ENCODE measurements at places on chromosomes 6 and 20.

DNA sequence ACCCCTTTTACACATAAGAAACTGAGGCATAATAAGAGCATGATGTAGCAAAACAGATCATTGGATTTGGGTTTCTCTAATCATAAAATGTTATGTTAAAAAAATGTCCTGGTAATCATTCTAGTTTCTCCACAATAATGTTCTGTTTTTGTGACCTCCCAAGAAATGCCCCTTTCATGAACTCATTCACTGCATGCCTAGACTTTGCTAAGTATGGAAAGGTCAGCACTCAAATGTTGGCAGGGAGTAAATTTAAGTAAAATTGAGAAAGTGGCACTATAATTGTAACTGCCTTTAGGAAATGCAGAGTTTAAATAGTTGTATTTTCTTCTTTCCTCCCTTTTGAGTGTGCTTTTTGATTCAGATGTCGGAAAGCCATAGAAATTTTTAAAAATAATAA is 48.5 kb upstream of the ID4 start:
- no peak for DNase-seq

- peak; percentile 87 for DNase-seq
Observed at GRCh38 chr6:99016355-99016754, 68.6 kb upstream of the FBXL4 start.

DNA sequence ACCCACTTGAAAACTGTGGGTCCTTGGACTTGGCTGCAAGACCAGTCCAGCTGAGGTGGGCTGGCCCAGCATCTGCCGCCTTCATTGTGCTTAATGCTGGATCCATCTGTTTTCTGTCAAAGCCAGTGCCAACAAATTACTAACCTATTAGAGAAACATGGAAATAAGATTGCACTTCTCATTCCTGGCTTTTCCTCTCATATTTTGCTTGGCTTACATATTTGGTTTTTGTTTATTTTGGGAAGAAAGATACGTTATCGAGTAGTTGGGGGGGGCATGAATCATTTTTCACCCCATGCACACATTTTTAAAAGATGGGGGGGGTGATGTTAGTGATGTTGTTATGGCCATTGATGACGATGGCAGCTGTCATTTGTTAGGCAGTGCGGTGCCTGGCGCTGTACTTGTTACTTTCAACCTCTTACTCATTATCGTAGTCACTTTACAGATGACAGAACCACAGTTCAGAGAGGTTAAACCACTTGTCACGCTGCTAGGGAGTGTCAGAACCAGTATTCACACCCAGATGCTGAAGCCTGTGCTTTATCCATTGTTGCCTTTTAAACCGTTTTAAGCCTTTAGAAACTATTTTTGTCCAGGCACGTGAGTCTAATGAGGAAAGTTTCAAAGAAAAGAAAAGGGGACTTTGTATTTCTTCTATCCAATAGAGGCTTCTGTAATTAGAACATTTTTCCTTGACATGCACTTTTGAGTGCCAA is 180.0 kb downstream of the TMEM242 start:
- no peak for DNase-seq

DNA sequence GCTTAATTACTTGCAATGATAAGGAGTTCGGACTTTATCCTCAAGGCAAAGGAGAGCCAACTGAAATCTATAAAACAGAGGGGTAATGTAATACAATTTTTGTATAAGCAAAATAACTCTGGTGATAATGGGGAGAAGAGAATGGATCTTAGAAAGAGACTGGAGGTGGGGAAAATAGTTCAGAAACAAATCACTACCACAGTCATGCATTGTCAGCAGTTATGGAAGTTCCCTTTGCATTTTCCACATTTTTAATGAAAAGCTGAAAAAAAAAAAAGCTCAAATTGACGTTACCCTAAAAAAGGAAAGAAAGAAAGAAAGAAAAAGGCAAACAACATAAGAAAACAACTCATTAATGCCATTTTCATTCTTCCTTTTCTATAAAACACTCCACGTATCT is 337.6 kb upstream of the HSF2 start:
- no peak for DNase-seq

DNA sequence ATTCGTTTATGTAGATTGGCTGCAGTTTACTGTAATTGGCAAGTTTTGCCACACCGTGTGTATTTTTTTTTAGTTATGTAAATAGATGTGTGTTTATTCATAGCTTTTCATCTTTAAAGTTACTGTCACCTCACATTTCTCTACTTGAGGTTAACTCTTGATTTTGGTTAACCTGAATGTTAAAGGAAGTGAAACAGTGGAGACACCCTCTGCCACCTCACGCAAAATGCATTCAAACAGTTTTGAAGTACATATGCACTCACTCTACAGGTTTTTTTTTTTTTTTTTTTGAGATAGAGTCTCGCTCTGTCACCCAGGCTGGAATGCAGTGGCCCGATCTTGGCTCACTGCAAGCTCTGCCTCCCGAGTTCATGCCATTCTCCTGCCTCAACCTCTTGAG is 17.7 kb downstream of the OR2A4 start:
- no peak for DNase-seq

DNA sequence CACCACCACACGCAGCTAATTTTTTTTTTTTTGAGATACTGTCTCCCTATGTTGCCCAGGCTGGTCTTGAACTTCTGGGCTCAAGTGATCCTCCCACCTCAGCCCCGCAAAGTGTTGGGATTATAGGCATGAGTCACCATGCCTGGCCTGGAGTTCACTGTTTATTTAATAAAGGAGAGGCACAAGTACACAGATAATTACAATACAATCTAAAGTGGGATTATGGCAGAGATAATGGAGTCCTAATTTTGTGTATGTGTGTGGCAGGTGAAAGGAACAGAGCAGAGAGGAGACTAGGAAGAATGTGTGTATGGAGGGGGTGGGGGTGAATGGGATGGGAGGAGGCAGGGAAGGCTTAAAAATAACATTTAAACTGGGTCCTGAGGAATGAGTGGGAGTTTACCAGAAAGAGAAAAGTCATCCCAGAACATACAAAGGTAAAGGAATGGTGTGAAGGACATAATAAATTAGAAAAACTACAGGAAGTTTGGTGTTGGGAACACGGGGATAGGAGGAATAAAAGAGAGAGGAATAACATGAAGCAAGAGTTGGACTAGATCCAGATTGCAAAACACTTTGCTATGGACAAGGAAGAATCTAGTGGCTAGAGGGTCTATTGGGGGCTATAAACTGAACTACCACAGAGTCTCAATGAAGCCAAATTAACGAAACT is 4.4 kb downstream of the NCOA5 start:
- no peak for DNase-seq

- no peak for DNase-seq
Observed at GRCh38 chr20:15742087-15742486, 831.2 kb downstream of the KIF16B start.

DNA sequence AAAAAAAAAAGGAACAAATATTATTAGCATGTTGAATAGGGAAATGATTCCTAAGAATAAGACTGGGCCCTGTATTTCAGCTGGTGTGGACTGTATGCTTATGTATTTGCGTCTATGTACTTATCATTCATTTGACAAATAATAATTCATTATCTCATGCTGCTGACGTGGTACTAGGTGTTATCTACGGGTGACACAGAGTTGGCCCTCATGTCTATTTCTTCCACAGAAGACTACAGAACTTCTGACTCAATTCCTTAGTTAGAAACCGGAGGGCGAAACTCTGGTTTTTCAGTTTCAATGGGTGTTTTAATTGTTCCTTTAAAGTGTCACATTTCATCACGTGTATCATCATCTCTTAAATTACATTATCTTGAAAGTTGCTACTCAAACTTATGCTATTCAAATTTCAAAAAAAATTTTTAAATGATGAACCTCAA is 305.9 kb downstream of the CLIC5 start:
- DNase-seq, result peak; percentile 15

- no peak for DNase-seq
Observed at GRCh38 chr6:157682856-157683481, 140.1 kb upstream of the SNX9 start.

DNA sequence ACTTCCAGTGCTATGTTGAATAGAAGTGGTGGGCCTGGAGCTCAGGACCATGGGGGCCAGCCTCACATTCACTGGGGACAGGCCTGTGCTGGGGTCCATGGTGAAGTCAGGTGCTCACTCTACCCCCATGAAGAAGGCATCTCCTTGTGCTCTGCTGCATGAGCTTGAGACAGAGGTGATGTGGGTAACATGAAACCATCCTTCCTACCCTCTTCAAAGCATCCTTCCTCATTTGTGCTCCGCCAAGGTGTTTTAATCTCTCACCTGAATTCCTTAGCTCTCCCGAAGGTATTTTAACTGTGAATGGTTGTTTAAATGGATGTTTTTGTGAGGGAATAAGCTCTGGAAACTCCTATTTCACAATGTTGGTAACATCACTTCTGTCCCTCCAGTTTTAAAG is 209.6 kb upstream of the PCSK2 start:
- DNase-seq, result no peak

DNA sequence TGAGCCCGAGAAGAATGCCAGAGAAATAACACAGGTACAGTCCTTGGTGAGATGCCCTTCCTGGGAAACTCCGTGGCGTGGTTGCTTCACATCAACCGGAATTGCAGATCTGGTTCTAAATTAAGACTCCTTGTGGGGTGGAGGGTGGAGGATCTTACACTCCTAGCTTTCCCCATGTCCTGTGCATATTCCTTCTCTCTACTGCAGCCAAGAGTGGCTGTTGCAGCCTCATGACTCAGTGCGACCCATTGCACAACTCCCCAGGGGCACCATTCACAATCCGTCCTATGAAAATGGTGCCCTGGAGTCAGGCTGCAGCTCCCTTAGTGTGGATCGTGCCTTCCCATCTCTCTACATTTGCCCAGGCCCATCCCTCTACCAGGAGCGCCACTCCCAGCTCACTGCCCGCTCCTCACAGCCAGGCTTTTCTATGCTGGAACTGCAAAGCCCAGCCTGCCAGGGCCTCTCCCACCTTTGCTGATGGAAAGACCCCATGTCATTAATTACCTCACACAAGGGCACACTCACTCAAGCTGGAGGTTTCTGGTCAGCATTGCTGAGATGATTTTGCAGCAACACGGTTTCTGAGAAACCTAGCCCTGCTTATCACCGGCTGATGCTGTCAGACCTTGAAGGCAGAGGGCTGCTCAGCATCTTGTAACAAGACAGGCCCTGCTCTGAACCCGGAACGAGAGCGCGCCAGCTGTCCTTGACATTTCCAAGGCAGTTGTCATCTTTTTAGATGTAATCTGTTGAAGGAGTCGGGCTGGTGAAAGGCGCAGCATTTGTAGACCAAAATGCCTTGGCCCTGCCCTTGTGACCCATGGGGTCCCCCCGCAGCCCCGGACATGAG is 39.7 kb downstream of the SIRPA start:
- no peak for DNase-seq

DNA sequence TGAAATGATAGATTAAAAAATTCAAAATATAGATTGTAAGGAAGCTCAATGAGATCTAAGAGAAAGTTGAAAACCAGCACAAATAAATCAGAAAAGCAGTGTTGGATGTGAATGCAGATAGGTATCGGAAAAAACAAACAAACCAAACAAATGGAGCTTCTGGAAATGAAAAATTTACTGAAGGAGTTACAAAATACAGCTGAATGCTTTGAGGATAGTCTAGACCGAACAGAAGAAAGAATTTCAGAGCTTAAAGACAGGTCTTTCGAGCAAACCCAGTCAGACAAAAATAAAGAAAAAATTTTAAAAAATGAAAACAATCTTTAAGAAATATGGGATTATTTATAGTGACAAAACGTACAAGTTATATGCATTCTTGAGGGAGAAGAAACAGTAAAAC is 146.7 kb downstream of the FAM83B start:
- DNase-seq, result no peak

DNA sequence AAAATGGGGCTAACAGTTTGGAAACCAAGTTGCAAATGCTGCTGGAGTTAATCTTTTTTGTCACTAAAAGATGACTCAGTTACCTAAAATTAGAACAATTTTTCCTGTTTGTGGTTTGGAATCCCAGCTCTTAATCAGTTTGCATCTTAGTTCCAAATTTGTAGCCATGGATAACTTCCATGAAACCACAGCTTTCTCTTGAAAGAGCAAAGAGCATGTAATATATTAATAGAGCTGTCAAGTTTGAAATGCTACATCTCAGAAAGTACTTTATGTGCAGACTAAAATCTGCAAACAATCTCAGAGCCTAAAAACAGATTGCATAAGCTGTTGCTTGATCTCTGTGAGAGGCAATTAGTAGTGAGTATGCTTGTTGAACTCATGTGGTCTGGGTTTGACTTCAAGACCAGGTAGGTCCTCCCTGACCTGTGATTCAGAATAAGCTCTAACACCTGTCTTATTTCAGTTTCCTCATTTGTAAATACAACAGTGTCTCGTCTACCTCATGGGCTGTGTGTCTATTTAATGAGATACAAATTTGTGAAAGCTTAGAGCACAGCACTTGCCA is 23.5 kb downstream of the DHX35 start:
- DNase-seq, result no peak

- no peak for DNase-seq
Observed at GRCh38 chr6:111122458-111123286, 35.4 kb downstream of the SLC16A10 start.

DNA sequence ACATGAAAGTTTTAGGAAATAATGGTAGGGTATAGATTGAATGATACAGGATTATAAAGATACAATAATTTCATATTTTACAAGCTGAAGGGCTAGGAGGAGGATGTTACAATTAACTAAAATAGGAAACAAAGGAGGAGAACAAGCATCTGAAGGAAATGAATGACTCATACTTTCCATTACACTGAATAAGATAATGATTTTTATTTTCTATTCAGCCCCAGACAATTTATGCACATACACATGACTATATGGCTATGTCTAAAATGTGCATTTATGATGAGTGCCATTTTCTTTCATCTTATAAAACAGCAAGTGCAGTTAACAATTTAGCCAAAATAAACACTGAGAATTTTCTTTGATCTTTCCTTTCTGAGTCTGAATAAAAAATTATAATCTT is 994.6 kb upstream of the ADGRB3 start:
- no peak for DNase-seq

DNA sequence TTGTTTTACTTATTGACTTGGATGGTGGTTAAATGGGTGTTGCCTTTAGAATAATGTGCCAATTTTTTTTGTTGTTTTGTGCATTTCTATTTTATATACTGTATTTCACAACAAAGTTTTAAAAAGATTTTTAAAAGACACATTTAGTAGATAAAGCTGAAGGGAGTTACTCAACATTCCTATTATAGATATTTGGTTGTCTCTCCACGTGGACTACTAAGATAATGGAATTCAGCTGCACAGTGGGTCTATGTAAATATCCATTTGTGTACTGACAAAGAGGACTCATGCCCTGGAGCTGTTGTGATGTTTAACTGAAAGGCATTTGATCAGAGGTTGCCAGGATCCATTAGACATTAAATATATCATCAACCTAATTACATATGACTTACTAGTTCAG is 23.2 kb upstream of the FAM135A start:
- no peak for DNase-seq

GRCh38 chr6:130912434-130912833 is 85.2 kb downstream of the SMLR1 start:
- DNase-seq, result no peak

GRCh38 chr6:39855356-39855995 is 63.3 kb downstream of the DAAM2 start:
- DNase-seq, result no peak

DNA sequence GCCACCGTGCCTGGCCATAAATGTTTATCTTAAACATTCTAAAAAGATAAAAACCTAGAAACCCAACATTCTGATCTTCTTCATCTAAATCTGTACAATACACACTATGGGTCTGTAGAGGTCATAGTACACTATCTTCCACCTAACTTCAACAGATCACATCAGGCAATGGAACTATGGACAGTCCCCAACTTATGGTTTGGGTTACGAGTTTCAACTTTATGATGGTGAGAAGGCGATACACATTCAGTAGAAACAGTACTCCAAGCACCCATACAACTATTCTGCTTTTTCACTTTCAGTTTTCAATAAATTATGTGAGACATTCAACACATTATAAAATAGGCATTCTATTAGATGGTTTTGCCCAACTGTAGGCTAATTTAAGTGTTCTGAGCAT is 23.1 kb downstream of the FKBP5 start:
- DNase-seq, result no peak

All from hematopoietic multipotent progenitor cell treated with erythropoietin and hydrocortisone succinate and interleukin-3 and kit ligand, for 4 days (in vitro differentiated cells).